ENCODE measurements at places on chromosomes 4 and X. TPM values are rescaled to one million over a fixed set of nuclear protein-coding genes. Genes with fewer than 3 reads are reported as not detected.
A peak's percentile ranks its signal among the peaks of the same experiment; 100 is the strongest.

DNA sequence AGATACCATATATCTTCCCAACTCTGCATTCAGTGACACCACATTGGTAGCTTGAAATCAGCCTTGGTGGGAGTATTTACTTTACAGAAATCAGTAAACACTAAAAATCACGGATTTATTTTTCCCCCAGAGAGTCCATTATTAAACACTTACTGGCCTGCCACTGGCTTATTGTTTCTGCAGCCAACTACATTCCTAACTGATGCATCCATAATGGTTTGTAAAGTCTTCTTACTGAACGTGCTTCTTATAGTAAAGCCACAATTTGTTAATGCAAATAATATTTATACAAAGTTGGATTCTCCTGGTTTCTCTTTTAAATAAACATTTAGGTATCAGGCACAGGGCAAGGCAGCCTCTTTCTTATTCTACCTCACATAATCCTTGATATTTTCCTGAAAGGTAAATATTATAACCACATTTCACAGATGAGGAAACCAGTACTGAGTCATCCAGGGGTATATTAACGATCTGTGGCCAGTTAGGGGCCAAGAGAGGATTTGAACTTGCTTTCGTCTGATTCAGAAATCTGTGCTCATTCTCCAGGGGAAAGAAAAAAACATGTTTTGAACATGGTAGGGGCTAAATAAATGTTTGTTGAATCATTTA, 136.5 kb downstream of the RAB28 start:
- no peaks in the 10 kb centered on the region for H3K4me1 ChIP-seq
- no peaks in the 10 kb centered on the region for H3K36me3 ChIP-seq
- no peak overlapping the region for H3K27ac ChIP-seq
- no peak for DNase-seq
- no peaks in the 10 kb centered on the region for H3K27me3 ChIP-seq

- H3K4me1 ChIP-seq, result peaks cover 18% of the 10 kb centered on the region
- peak within 1 kb of the TSS; percentile 59 for H3K4me3 ChIP-seq
- no peaks in the 10 kb centered on the region for H3K27me3 ChIP-seq
- H3K27ac ChIP-seq, result peak within 1 kb of the TSS; percentile 26
- peak; percentile 86 for DNase-seq
Observed at GRCh38 chr4:65670331-65671031, at the start of gene EPHA5. Gene EPHA5, minus strand, starts transcription at chr4:65670489. Its CDS starts 747 bp downstream, at chr4:65669742.

DNA sequence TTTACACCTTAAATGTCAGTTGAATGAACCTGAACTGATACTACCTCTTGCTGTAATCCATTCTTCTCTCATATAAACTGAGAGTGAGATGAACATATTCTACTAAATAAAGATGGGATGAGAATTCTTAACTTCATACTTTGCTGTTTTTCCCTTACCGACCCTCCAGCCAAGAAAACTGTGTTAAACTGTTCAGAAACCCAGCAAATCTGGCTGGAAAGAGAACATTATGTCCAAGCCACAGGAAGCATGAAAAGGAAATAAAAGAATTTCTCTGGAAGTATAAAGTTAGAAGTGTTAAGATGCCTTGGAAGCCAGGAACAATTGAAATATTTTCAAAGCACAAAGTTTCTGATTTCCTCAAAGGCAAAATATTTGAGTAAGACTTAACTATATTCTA, 22.9 kb downstream of the NPY1R start:
- H3K27ac ChIP-seq, result no peak overlapping the region
- DNase-seq, result no peak
- H3K4me1 ChIP-seq, result no peaks in the 10 kb centered on the region
- H3K27me3 ChIP-seq, result no peaks in the 10 kb centered on the region

DNA sequence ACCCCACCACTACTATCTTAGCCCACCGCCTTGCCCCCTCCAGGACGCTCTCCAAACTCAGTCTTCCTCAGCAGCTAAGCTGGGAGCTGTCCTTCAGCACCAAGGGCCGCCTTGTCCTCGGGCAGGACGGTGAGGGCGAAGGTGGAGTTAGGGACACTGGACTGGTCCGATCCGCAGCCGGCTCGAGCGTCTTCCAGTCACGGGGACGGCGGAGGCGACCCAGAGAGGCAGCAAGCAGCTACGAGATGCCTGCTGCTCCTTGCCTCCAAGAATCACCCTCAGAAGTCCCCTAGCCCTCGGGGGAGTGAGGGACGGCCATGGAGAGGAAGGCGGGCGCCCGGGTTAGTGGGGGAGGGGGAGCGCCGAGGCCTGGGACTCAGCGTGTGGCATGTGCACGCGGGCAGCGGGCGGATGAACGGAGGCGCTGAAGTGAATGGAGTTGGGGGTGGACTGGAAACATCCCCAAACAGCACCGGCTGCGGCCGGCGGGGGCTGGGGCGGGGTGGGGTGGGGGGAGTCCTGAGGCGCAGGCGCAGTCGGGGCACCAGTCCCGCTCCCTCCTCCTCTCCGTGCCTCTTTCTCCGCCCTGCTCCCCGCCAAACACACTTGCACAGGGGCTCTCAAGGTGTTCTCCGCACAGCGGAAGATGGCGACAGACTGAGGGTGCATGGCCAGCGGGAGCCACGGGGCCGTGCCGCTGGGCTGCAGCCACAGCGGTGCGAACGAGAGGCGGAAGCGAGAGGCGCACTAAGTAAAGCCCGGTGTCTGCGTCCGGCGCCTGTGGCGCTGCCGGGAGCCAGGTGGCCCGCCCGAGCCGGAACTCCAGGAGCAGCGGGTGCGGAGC, at the start of gene NALF2:
TSS of gene NALF2 (plus strand) at position 545 of the 844 bp plus-strand sequence. CDS start 957 bp downstream, outside the sequence.
- H3K27ac ChIP-seq, result no peak within 1 kb of the TSS
- no peaks in the 10 kb centered on the region for H3K27me3 ChIP-seq
- DNase-seq, result peak; percentile 58
- H3K36me3 ChIP-seq, result no peaks in the 10 kb centered on the region
- H3K4me1 ChIP-seq, result no peaks in the 10 kb centered on the region

DNA sequence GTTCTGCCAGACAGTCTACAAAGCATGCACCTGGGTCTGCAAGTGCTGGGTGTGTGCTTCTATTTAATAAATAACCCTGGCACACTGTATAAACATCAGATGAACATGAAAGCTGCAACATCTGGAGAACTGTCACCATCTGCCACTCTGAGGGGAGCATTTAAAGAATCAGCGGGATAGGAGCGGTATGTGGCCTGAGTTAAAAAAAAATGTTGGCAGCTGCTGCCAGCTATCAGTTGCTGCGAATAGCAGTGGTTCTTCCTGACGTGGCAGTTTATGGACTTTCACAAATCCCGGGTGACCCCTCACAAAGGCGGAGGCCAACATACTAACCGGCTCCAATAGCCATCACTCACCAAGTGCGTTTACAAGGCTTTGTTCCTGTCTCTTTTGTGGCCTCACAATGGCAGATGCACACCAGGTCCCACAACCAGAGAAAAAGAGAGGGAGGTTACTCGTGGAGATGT, 95.1 kb downstream of the RASL11B start:
- no peak overlapping the region for H3K27ac ChIP-seq
- peaks cover 52% of the 10 kb centered on the region for H3K4me1 ChIP-seq
- H3K36me3 ChIP-seq, result no peaks in the 10 kb centered on the region
- no peak overlapping the region for H3K4me3 ChIP-seq

GRCh38 chr4:173289353-173289727, 44.8 kb downstream of the HMGB2 start:
- no peak overlapping the region for H3K4me3 ChIP-seq
- no peak overlapping the region for H3K27ac ChIP-seq
- peaks cover 5% of the 10 kb centered on the region for H3K4me1 ChIP-seq
- DNase-seq, result no peak
- no peaks in the 10 kb centered on the region for H3K27me3 ChIP-seq

GRCh38 chr4:7124689-7125442, 57.0 kb upstream of the GRPEL1 start:
- no peaks in the 10 kb centered on the region for H3K27me3 ChIP-seq
- H3K36me3 ChIP-seq, result no peaks in the 10 kb centered on the region
- DNase-seq, result peak; percentile 65
- no peak overlapping the region for H3K27ac ChIP-seq

DNA sequence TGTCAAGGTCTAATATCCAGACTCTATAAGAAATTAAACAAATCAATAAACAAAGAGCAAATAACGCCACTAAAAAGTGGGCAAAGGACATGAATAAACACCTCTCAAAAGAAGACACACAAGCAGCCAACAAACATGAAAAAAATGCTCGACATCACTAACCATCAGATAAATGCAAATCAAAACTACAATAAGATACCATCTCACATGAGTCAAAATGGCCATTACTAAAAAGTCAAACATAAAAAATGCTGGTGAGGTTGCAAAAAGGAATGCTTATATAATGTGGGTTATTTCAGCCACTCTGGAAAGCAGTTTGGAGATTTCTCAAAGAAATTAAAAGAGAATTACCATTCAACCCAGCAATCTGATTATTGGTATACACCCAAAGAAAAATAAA, 481.1 kb downstream of the STPG2 start:
- H3K27ac ChIP-seq, result no peak overlapping the region
- no peaks in the 10 kb centered on the region for H3K27me3 ChIP-seq
- no peaks in the 10 kb centered on the region for H3K4me1 ChIP-seq
- H3K4me3 ChIP-seq, result no peak overlapping the region
- no peaks in the 10 kb centered on the region for H3K36me3 ChIP-seq

- no peaks in the 10 kb centered on the region for H3K27me3 ChIP-seq
- H3K4me3 ChIP-seq, result peak overlapping the region; percentile 32
- no peaks in the 10 kb centered on the region for H3K36me3 ChIP-seq
Observed at GRCh38 chr4:48483777-48484493, 792 bp downstream of the SLC10A4 start.

DNA sequence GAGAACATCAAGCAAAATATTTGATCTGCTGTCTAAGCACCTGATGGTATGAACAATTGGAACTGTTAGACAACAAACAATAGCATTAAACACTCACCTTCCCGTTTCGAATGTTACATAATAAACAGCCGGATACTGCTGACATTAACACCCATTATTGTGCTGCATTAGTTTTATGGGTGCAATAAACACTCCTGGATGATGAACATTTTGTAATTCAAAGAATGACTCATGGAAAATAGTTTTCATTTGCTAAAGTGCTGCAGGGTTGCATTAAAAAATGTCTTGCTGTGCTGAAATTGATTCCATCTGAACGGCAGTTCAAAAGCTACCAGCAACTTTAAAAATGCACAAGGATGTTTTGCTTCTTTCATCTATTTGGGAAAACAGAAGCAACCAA, 100.8 kb upstream of the SORBS2 start:
- H3K36me3 ChIP-seq, result no peaks in the 10 kb centered on the region
- DNase-seq, result no peak
- no peaks in the 10 kb centered on the region for H3K27me3 ChIP-seq
- H3K4me1 ChIP-seq, result no peaks in the 10 kb centered on the region
- H3K4me3 ChIP-seq, result no peak overlapping the region

DNA sequence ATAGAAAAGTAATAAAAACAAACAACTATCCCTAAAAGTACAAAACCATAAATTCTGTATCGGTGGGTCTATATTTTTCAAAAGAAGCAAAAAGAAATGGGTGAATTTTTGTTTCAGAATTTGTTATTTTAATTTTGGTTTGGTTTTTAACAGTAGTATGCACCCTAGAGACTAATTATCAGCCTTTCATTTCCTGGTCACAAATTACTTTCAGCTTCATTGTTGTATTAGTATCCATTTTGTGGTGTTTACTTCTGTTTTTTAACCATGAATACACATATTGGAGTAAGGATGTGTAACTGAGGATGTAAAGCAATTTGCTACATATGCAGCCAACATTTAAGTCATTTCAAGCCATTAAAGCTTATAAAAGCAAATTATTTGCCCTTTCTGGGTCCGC, 97.8 kb downstream of the LUZP4 start:
- DNase-seq, result no peak
- H3K4me3 ChIP-seq, result no peak overlapping the region
- no peak overlapping the region for H3K27ac ChIP-seq
- no peaks in the 10 kb centered on the region for H3K4me1 ChIP-seq
- no peaks in the 10 kb centered on the region for H3K27me3 ChIP-seq
- H3K36me3 ChIP-seq, result no peaks in the 10 kb centered on the region

- H3K27me3 ChIP-seq, result no peaks in the 10 kb centered on the region
- DNase-seq, result no peak
- H3K4me1 ChIP-seq, result peaks cover 8% of the 10 kb centered on the region
- no peaks in the 10 kb centered on the region for H3K36me3 ChIP-seq
- H3K4me3 ChIP-seq, result no peak overlapping the region
Observed at GRCh38 chr4:26788341-26788733, 72.3 kb upstream of the STIM2 start.

GRCh38 chrX:42456176-42456700, 321.7 kb downstream of the PPP1R2C start:
- no peak overlapping the region for H3K27ac ChIP-seq
- DNase-seq, result no peak
- H3K4me3 ChIP-seq, result no peak overlapping the region
- H3K27me3 ChIP-seq, result no peaks in the 10 kb centered on the region

- H3K4me1 ChIP-seq, result no peaks in the 10 kb centered on the region
- no peaks in the 10 kb centered on the region for H3K36me3 ChIP-seq
Observed at GRCh38 chr4:140406292-140406691, 21.2 kb downstream of the CLGN start.

- H3K27me3 ChIP-seq, result no peaks in the 10 kb centered on the region
- no peaks in the 10 kb centered on the region for H3K36me3 ChIP-seq
- H3K27ac ChIP-seq, result no peak overlapping the region
- no peaks in the 10 kb centered on the region for H3K4me1 ChIP-seq
- DNase-seq, result no peak
Observed at GRCh38 chr4:186249785-186250754, 15.9 kb upstream of the F11 start.

- H3K27ac ChIP-seq, result no peak overlapping the region
- DNase-seq, result no peak
- H3K4me3 ChIP-seq, result no peak overlapping the region
- H3K4me1 ChIP-seq, result no peaks in the 10 kb centered on the region
- H3K27me3 ChIP-seq, result no peaks in the 10 kb centered on the region
- no peaks in the 10 kb centered on the region for H3K36me3 ChIP-seq
Observed at GRCh38 chr4:172963498-172964294, 204.9 kb upstream of the GALNT7 start.

GRCh38 chrX:125205133-125205917, 114.3 kb upstream of the TEX13C start:
- peak; percentile 60 for DNase-seq
- H3K36me3 ChIP-seq, result no peaks in the 10 kb centered on the region
- H3K4me3 ChIP-seq, result peak overlapping the region; percentile 51
- H3K4me1 ChIP-seq, result no peaks in the 10 kb centered on the region
- no peak overlapping the region for H3K27ac ChIP-seq
- H3K27me3 ChIP-seq, result no peaks in the 10 kb centered on the region

DNA sequence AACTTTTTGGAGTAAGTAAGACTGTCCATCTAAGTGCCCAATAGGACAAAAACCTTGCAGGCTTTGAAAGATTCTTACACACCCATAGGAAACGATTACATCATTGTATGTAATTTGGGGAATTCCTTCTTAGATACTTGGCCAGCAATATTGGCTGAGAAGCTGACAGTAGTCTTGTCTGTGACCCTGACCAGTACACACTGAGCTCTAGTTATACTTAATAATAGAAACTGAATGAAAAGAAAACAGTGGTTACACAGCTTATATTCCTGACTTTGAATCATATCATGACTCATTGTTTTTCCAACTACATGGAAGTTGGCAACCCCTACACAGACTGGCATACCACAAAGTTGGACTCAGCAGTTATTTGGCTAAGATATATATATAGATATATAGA, 7.1 kb upstream of the TLR2 start:
- no peak overlapping the region for H3K4me3 ChIP-seq
- no peak for DNase-seq
- no peak overlapping the region for H3K27ac ChIP-seq
- H3K4me1 ChIP-seq, result no peaks in the 10 kb centered on the region

GRCh38 chr4:79042079-79042674, 102.9 kb upstream of the PAQR3 start:
- DNase-seq, result peak; percentile 26
- no peaks in the 10 kb centered on the region for H3K36me3 ChIP-seq
- no peak overlapping the region for H3K27ac ChIP-seq

VSIG4 gene
- polyA plus RNA-seq, result 27.4 TPM

CXorf49 gene
- polyA plus RNA-seq, result 6.0 TPM

ITM2A gene
- polyA plus RNA-seq, result 45.1 TPM

ZAR1 gene
- 1.5 TPM for polyA plus RNA-seq

DUSP9 gene
- polyA plus RNA-seq, result 2.5 TPM

DCX gene
- 0.44 TPM for polyA plus RNA-seq

STAG2 gene
- 9.4 TPM for polyA plus RNA-seq
